NCI-H1436 treated with DMSO at 0.1 percent for 48 hours (cell line): ENCODE measurements at places on chromosomes 13 and 19.

GRCh38 chr13:44303681-44304432 is 69.8 kb upstream of the SERP2 start:
- DNase-seq = no peak

- no peak for DNase-seq
These were observed 181.5 kb downstream of the DNAJC3 start for GRCh38 chr13:95858286-95859075.

DNA sequence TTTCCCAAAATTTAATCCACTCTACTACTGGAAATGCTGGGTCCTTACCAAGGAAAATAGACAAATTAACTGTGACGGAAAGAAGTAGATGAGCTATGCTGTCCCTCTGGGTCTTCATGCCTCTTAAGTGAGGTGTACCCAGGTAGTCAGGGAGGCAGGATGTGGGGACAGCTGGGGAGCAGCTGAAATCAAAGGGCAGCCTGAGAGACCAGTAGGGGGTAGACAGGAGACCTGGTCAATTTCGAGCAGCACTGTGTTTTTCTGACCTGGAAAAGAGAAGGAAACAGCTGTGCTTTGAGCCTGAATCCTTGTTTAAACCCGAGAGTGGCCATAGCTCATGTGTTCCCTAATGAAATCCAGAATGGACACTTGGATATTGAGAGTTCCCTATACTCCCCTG is 587.3 kb downstream of the EFNB2 start:
- DNase-seq = no peak

DNA sequence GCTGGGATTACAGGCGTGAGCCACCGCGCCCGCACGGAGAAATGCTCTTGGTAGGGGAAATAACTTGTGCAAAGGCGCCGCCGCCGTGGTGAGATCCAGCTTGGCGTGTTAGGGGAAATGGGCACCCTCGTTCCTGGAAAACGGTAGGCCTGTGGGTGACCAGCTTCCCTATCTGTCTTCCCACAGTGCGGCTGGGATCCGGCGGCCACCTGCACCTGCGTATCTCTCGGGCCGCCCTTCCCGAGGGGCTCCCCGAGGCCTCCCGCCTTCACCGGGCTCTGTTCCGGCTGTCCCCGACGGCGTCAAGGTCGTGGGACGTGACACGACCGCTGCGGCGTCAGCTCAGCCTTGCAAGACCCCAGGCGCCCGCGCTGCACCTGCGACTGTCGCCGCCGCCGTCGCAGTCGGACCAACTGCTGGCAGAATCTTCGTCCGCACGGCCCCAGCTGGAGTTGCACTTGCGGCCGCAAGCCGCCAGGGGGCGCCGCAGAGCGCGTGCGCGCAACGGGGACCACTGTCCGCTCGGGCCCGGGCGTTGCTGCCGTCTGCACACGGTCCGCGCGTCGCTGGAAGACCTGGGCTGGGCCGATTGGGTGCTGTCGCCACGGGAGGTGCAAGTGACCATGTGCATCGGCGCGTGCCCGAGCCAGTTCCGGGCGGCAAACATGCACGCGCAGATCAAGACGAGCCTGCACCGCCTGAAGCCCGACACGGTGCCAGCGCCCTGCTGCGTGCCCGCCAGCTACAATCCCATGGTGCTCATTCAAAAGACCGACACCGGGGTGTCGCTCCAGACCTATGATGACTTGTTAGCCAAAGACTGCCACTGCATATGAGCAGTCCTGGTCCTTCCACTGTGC is 2.4 kb downstream of the GDF15 start:
- no peak for DNase-seq

DNA sequence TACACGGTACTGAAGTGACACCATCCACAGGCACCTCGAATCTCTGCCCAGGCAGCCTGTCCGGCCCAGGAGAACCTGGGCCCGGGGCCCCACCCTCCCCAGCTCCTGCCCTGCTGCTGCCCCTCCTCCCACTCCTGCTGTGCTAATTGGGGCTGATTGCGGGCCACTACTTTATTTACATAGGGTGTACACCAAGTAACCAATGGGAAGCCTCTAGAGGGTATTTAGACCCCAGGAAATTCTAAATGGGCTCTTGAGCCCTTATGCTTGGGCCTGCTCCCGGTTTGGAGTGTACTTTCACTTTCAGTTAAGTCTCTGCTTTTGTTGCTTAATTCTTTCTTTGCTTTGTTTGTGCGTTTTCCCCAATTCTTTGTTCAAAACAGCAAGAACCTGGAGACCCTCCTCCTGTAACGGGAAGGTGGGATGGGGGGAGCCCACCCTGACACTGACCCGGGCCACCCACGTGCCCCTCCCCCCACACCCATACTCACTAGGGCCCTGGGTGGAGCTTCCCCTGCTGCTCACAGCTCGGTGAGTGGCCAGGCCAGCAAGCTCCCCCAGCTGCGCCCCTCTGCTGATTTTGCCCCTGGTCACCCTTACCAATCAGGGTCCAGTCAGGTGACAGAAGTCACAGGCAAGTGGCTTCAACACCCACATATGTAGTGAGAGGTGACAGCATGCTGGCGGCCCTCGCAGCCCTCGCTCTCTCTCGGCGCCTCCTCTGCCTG is 9.4 kb downstream of the SCGB2B2 start:
- DNase-seq = no peak

DNA sequence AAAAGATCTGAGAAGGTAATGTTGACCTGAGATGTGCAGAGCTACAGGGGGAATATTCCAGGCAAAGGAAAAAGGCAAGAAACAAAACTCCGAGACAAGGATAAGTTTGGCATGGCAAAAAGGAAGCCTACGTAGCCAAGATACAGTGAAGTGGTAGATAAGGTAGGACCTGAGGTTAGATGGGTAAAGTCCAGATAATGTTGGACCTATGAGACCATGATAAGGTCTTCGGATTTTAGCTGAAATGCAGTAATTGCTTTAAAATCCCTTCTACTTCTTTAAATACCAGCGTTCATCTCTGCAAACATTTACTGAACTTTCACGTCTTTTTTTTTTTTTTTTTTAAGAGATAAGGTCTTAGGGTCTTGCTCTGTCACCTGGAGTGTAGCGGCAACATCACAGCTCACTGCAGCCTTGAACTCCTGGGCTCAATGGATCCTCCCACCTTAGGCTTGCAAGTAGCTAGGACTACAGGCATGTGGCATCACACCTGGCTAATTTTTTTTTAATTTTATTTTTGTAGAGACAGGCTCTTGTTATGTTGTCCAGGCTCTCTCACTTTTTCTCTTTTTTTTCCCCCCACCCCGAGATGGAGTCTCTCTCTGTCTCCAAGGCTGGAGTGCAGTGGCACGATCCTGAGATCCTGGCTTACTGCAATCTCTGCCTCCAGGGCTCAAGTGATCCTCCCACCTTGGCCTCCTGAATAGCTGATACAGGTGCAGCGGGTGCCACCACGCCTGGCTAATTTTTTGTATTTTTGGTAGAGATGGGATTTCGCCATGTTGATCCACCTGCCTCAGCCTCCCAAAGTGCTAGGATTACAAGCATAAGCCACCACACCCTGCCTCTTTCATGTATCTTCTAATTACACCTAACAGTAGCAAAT is 4.2 kb upstream of the WBP4 start:
- DNase-seq = no peak

- no peak for DNase-seq
These were observed 34.4 kb upstream of the MIR17HG start for GRCh38 chr13:91313103-91313502.

GRCh38 chr13:99125326-99125915 is 75.2 kb upstream of the UBAC2 start:
- DNase-seq = no peak

- DNase-seq = no peak
These were observed 11.5 kb upstream of the ZNF606 start for GRCh38 chr19:58014141-58014540.

- no peak for DNase-seq
These were observed 17.5 kb downstream of the ZC3H13 start for GRCh38 chr13:46035066-46035465.

GRCh38 chr19:22335716-22336115 is 49.5 kb downstream of the ZNF729 start:
- no peak for DNase-seq

DNA sequence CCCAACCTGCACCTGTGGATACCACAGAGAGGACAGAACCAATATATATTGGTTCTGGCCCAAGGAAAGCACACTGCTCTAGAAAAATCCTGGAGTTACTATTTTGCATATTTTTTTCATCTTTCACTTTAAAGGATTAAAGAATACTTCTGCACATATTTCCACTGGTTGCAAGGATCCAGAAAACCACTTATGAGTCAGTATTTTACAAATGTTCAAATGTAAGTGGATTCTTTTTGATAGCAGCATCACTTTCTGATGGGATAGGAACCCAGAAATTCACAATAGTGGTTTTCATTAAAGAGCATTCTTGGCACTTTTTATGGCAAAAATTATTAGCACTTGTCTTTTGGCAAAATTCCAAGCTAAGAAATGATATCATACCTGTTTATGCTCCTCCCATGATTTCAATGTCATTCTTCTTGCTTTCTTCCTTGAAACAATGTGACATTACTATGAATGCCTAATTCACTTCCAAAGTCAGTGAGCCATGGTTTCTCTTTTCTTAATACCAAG is 38.2 kb downstream of the MZT1 start:
- no peak for DNase-seq

DNA sequence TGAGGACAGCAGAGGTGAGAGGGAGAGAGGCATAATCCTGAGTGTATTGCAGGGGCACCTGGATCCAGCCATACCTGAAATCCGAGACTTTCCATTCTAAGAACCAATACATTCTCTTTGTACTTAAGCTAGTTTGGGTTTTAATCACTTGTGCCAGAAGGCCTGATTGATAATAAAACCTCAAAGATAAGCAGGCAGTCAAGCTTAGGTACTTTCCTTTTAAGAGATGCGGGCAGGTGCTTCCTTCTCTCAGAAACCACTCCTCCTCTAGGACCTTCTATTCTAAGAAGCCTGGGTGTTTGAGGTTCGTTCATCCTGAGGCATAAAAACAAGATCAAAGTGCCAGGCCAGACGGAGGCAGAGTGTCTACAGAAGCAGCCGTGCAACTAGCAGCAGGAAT is 22.2 kb downstream of the FAM187B start:
- no peak for DNase-seq

- no peak for DNase-seq
These were observed 941 bp downstream of the MYPOP start for GRCh38 chr19:45901432-45901911.

GRCh38 chr13:100275746-100276145 is 186.9 kb downstream of the PCCA start:
- DNase-seq = no peak

- DNase-seq = no peak
These were observed 53.2 kb downstream of the GPALPP1 start for GRCh38 chr13:45042539-45042938.

DNA sequence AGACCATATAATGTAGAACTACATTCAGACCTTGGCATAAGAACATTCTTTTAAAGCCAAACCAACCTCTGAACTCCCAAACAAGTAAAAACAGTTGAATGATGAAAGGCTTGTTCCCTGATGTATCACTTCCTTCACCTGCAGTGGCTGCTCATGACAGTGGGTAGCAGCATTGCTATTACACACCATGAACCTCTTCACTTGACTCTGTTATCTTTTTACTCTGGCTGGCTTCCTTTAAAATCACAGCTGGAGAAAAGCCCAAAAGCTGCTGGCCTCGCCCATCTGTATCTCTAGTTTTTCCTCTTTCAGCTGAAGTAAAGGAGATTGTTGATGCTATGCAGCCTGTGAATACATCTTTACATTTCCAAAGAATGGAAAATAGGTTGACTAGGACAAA is 22.6 kb downstream of the THSD1 start:
- DNase-seq = no peak

DNA sequence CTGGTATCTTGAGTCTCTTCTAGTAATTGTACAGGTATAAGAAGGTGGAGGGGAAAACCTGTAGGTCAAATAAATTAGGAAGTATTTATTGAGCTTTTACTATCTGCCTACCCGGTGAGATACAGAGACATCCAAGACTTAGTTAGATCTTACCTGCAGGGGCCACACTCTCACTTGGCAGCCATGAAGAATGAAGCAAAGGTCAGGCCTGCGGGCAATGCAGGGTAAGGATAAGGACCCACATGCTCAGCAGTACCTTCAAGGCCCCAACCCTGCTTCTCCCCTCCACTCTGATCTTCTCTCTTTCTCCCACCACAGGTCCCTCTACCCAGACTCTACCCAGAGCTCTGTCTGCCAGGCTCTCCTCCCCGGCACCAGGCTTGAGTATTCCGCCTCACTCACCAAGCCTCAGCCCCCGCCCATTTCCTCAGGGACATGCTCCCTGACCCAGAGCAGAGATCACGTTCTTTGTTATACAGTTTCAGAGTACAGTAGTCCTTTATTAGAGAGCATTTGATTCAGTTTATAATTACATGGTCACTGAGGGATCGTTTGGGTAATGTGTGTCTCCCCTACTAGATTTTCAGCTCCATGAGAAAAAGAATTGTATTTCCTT is 18.9 kb upstream of the CLDN10 start:
- no peak for DNase-seq

- no peak for DNase-seq
These were observed 3.1 kb upstream of the NEK3 start for GRCh38 chr13:52162279-52163101.

- no peak for DNase-seq
These were observed 116.6 kb downstream of the CDK8 start for GRCh38 chr13:26370553-26370952.

DNA sequence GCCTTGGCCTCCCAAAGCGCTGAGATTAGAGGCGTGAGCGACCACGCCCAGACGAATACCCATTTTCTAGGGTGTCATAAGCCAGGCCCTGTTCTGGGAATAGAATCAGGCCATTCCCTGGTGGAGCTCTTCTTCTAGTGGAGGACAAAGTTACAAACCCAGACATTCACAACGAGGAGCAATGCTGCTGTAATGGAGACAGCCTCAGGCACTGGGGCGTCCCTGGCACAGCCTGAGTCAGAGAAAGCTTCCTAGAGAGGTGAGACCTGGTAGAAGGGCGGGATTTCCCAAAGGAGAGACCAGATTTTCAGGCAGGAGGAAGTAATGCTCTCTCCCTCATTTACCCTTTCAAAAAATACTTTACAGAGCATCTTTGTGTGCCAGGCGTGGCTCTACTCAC is 12.7 kb downstream of the PRKCG start:
- no peak for DNase-seq

DNA sequence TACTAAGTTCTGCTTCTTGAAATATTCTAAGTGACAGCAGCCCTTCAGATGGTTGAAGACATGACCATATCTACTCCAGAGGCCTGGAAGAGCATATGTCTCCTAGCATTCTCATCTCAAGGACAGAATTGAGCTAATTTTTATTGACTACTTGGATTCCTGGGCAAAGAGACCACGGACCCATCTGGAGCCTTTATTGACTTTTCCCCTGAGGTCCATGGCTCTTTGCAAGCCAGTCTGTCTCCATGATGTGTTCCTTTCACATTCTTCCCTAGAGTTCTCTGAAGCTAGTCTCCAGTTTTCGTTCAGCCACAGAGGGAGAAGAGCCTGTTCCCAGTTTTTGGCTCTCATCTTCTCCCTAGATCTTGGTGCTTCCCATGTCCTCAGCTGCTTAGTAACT is 202.7 kb downstream of the PCCA start:
- no peak for DNase-seq

GRCh38 chr13:59681636-59682311 is 482.0 kb downstream of the DIAPH3 start:
- no peak for DNase-seq

- no peak for DNase-seq
These were observed 104.1 kb upstream of the ZNF507 start for GRCh38 chr19:32241306-32241705.
